ENCODE measurements at places on chromosomes 3 and 15.
A peak's percentile ranks its signal among the peaks of the same experiment; 100 is the strongest.

DNA sequence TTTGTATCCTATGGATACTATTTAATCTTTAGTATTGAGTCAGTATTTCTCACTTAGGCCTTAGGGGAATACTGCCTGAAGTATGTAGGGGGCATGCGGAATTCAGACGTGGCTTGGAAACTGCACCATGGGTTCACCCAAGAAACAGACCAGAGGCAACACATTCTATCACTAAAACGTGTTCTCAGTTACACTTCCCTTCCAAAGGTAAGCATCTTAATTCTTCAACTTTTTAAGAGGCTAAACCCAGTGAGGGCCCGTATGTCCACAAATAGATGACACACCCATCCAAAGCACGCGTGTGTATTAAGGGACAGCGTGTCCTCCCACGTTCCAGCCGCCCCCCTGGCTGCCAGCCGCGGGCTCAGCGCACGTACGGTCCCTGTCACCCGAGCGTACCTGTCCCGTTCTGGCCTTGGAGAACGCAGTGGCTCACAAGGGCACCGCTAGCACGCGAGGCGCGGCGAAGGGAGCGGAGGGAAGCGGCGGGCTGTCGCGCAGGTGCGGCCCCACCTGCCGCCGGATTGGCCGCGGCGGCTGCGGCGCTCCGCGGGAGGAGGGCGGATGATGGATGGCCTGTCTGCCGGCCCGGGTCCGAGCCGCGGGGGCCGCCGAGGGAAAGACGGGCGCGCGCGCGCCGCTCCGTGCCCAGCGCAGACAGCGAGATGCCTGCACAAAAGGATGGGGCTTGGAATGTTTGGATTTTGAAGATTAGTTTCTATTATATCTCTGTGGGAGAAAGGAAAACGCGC, 1003.9 kb upstream of the NR2F2 start:
- DNase-seq, result no peak

- DNase-seq, result peak; percentile 14
Observed at GRCh38 chr15:91603384-91604080, 250.0 kb upstream of the SLCO3A1 start.

- DNase-seq, result peak; percentile 86
Observed at GRCh38 chr15:97978401-97979139, 18.1 kb downstream of the ARRDC4 start.

DNA sequence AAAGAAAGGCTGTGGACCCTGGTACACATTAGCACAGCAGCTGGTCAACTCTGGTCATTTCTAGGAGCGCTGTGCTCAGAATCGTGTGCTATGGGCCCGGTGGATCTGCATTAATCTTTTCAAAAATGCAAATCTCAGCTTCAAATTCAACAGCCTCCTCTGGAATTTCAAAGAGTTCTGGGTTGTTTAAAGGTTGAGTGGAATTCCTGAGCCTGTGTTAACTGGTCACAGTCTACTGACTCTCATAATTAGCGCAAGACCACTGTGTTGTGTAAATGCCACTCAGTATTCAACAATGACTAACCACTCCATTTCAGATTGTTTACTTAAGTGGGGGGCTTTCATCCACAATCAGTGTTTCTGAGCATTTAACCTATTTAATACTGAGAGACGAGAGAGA, 2.7 kb upstream of the ARNT2 start:
- peak; percentile 96 for DNase-seq

DNA sequence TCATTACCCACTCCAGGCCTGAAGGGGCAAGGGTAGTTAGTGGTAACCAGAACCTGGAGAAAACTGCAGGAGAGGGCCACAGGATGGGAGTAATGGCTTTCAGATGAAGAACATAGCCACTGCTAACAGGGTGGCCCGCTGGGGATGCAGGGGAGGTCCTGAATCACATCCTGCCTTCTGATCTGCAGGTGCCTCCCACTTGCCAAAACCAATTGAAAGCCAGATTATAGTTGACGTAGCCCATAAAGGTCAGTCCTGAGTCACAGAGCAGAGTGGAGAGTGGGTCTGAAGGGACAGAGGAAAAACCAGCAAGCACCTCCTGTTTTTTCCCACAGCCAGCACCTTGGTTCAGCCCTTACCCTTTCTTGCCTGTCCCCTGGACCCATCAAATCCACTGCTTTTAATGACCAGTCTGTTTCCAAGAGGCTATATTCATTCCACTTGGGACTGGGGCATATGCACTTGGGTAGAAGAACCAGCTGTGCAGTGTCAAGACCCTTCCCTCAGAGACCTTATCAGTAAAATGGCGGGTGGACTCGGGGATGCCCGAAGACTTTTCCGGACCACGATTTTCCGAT, 646 bp upstream of the SLC35G2 start:
- DNase-seq, result peak; percentile 90
